ENCODE measurements at places on chromosomes 6 and 20. TPM values are rescaled to one million over a fixed set of nuclear protein-coding genes. Genes with fewer than 3 reads are reported as not detected.

DNA sequence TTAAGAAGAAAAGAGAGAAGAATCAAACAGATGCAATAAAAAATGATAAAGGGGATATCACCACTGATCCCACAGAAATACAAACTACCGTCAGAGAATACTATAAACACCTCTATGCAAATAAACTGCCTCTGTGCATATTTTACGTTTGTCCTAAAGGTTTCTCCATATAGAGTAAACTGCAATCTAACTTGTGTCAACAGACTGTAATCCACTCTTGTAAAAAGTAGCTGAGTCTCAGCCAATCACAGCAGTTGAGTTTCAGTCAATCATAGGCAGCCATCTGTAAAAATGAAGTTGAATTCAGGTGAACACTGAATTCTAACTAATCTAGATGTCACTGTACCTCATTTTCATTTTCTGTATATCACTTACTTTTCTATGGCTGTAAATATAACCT, 112.2 kb upstream of the SYNCRIP start:
- DNase-seq, result no peak

DNA sequence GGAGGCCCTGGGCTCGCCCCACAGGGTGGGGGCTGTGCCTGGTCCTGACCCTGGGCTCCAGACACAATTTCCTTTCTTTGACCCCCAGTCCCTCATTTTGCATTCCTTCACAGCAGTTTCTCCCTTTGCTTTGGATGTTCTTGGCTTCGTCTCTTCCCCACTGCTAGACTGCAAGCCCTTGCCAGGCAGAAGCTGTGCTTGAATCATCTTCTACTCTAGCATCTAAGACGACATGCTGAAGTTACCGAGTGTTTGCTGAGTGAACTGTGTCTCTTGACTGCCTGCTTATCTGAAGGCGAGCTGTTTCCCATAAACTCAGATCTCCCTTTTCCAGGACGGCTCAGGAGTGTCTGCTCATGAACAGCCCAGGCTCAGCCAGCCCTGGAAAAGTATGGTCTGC, 14.3 kb upstream of the SYNDIG1 start:
- DNase-seq, result no peak

GRCh38 chr6:85747666-85748065, 105.0 kb upstream of the SYNCRIP start:
- no peak for DNase-seq

DNA sequence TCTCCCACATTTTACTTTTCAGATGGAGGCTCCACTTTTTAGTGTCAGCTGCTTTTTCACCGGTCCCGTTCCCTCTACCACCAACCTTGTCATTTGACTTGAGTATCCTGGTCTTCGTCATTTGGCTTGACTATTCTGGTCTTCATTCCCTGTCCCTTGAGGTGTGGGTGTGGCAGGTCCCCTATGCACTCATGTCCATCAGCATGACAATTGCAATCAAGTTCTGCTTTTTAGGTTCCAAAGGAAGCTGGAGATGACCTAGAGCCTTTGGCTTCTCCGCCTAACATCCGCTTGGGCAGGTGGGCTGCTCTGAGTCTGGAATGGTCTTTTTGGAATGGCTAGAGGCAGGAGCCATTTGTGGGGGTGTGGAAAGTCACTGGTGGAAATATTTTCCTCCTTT, 99.8 kb upstream of the MLN start:
- no peak for DNase-seq

GRCh38 chr20:25402583-25402982, 4.9 kb upstream of the GINS1 start:
- DNase-seq, result no peak

- no peak for DNase-seq
Observed at GRCh38 chr20:17958373-17959256, 10.0 kb downstream of the SNX5 start.

DNA sequence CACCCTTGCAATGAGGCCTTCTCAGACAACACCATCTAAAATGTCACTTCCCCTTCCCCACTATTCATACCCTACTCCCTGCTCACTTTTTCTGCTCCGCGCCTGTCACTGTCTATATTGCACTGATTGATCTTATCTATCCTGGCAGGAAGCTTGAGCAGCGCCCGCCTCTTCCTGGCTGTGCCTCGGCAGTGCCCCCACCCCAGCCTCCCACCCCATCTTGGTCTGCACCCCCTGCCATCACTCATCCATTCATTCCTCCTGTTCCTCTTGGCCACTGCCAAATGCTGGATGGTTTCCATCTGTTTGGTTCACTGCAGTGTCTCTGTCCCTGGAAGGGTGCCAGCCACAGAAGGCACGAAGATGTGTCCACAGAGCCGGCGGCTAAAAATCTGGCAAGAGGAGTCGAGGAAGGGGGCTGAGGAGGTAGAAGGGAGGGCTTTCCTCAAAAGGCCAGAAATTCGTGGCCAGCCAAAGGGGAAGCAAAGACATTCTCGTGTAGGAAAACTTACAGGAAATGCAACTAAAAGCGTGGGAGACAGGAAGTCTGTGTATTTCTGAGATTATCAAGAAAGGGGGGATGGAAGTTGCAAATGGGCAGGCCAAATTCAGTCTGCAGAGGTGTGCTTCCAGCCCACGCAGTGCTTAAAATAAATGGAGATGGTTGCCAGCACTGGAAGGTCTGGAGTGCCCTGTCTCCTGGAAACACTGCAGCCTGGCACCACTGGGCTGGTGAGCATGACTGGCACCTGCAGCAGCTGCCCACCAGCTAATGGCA, 27.6 kb downstream of the SYNJ2 start:
- DNase-seq, result no peak

The TRERF1 gene
- 18.7 TPM for polyA plus RNA-seq

The SLC22A7 gene
- polyA plus RNA-seq, result 0.24 TPM

GRCh38 chr6:91580635-91581034, 993.8 kb upstream of the MAP3K7 start:
- DNase-seq, result no peak

DNA sequence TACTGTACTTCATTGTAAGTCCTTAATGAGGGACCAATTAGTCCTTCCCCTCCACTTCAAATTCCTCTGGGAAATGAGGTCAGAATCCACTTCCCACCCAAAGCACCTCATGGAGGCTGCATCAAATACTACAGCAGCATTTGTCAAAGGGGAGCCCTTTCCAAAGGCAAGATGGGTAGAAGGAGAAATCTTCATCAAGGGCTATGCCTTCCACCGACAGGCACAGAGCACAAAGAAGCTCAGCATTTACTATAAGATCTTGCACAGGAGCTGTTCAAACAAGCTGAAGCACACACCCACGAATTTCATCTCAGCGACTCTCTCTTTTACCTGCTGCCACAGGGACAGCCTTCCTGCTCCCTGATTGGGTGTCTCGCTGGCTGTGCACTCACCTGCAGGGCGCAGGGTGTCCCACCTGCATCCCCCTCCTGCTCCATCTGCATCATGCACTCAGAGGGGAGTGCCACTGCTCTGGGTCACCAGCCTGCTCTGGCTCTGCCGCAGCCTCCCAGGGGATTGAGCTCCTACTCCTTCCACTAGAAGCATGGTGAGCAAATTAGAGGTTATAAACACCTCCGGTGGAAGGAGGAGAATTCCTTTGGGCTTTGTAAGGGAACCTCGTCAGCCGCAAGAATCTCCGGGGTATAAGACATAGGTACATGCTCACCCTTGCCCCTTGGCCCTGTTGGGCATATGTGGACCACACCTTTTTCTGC, 164.5 kb downstream of the ATXN1 start:
- no peak for DNase-seq

- no peak for DNase-seq
Observed at GRCh38 chr6:107585815-107586435, 96.0 kb downstream of the SOBP start.

GRCh38 chr6:162151021-162151665, 576.4 kb downstream of the PRKN start:
- DNase-seq, result no peak

- no peak for DNase-seq
Observed at GRCh38 chr6:101847690-101848089, 454.2 kb downstream of the GRIK2 start.

The WFDC11 gene
- polyA plus RNA-seq, result not detected

The OLIG3 gene
- not detected for polyA plus RNA-seq

DNA sequence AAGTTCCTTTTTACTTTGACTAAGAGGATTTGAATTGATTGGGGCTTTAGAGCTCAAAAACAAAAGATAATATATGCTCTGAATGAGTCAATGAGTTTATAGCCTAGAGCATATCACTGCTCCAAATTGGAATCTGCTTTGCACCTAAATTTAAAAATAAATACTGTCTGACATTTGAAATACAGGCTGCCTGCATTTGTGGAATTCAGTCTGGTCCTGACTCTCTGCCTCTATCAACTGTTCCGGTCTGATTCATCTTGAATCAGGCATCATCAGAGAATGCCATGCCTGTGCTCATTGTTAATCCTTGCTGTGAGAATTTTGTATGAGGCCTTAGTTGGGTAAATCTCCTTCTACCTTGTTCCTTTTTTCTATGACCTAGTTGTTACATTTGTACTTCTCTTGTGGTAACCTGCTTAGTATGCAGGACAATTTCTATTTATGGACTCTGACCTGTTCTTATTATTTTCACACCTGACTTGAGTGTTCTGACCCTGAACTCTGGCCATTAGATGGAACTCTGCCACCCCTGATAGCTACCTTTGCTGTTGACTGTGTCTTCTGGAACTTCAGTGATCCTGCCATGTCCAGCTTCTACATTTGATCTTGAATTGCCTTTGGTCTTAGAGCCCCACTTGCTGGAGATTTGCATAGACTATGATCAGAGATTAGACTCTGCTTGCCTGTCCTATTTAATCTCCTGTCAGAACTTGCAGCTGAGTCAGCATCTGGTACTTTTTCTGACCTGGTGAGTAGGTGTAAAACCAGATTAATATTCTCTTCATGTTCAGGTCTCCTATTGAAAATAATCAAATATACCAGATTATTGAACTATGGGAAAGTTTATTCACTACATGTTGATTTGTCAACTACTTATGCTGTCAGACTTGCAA, 442.7 kb upstream of the HS3ST5 start:
- DNase-seq, result no peak

DNA sequence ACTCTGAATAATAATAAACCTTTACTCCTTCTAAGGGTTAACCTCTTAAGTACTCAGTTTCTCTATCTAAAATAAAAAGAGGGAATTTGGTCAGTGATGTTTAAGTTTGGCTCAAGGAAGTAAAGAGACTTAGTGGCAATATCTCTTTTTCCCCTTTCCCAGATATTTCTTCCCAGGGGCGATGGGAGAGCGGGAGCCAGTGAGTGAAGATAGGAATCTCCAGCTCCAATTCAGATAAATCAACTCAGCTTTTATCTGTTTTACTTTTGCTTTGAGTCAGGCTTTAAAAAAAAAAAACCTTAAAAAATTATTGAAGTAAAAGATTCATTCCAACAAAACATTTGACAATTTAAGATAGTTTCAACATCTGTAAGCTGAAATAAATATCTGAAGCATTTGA, 45.4 kb upstream of the SNRPB2 start:
- DNase-seq, result no peak

DNA sequence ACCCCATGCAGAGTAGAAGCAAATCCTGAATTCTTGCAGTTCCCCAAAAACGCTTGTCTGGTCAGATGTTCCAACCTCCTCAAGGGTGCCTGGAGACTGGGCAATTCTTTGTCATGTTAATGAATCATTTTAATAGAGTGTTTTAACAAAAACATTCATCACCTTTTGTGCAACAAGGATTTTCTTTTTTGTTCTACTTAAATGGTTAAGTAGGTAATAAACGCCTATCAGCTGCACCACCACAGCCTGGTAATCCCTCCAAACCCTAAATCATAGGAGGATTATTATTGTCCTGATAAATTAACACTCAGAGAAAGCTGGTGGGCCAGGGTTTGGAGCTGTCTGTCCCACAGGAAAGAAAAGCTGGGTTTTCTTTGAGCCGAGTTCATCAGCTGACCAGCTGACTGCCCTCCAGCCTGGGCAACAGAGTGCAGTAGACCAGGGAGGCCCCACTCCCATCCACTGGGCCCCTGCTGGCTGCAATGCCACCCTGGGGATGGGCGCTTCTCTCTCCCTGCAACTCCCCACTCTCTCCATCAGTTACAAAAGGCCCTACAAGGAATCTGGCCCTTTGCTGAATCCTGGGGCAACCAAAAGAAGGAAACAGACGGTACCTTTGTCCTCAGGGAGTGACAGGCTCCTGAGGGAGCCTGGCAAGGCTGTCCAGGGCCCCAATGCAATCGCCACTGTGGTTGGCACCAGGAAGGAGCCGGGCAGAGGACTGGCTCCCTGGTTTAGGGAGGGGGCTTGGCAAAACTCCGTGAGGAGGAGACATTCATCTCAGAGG, 23.1 kb upstream of the BMP7 start:
- DNase-seq, result no peak

- DNase-seq, result peak; percentile 3
Observed at GRCh38 chr6:12119085-12119588, 107.0 kb downstream of the HIVEP1 start.

The SRMS gene
- polyA plus RNA-seq, result 0.24 TPM

DNA sequence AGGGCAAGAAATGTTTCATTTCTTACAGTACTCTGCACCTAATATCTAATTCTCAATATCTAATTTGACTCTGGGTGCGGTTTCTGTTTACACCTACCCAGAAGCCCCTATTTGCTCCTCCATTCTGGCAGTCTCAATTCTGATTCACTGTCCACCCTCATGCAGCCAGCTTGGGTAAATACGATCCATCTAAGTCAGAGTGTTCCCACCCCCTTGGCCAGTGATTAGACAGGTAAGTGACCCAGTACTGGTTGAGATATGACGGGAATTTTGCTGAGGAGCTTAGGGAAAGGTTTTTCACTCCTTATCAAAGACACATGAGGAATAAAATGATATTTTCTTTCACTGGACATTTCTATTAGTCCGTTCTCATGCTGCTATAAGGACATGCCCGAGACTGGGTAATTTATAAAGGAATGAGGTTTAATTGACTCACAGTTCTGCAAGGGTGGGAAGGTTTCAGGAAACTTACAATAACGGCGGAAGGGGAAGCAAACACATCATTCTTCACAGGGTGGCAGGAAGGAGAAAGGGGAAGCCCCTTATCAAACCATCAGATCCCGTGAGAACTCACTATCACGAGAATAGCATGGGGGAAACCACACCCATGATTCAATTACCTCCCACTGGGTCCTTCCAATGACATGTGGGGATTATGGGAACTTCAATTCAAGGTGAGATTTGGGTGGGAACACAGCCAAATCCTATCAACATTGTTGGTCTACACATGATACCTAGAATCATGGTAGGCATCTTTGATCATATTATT, 29.4 kb downstream of the GLO1 start:
- no peak for DNase-seq

- DNase-seq, result no peak
Observed at GRCh38 chr20:2421247-2421646, 40.5 kb downstream of the TGM6 start.

GRCh38 chr6:54357141-54357540, 48.9 kb downstream of the TINAG start:
- DNase-seq, result no peak

DNA sequence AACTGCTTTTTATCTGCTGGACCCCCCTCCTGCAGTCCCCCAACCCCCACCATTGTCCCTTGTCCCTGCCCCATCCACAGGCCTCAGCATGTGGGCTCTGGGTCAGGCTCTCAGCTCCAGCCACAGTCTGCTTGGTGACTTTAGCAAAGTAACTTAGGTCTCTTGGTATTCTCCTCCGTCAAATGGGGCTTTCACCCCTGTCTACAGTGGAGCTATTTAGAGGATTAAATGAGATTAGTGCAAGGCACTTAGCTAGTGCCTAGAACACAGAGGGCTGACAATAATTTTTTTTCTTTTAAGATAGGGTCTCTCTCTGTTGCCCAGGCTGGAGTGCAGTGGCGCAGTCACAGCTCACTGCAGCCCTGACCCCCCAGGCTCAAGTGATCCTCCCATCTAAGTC, 71.9 kb downstream of the TCP11 start:
- no peak for DNase-seq

All from right renal pelvis (tissue), 4 donors.